ENCODE measurements at places on chromosomes 13 and 19.

DNA sequence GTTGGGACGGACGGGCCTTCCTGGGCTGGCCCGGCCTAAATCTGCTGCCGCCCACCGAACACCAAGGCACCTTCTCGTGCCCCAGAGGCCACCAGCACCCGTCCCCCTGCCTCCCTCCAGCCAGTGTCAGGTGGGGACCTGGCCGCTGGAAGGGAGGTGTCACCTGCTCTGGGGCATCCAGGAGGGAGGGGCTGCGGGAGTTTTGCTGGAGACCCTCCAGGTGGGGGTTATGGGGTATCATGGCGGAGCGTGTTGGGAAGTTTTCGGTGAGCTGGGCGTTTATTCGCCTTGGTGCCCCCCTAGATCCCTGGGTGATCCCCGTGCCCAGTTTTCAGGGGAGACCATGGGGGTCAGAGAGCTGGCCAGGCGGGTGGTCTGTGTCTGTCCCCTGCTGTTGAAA is 9.7 kb downstream of the CSNK1G2 start:
- DNase-seq: no peak

DNA sequence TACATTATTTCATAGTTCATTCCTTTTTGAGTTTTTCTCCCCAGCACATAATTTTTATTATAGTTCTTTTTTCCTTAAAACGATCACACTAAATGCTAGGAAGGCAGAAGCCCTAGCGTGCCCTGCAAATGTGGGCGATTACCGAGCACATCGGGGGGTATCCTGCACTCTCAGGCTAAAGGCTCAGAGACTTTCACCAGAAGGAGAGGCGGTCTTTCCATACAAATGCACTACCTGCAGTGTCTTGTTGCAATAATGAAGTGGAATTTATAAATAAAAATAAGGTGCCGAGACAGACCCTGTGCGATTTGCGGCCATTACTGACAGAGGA is 29.3 kb upstream of the SPACA7 start:
- no peak for DNase-seq

DNA sequence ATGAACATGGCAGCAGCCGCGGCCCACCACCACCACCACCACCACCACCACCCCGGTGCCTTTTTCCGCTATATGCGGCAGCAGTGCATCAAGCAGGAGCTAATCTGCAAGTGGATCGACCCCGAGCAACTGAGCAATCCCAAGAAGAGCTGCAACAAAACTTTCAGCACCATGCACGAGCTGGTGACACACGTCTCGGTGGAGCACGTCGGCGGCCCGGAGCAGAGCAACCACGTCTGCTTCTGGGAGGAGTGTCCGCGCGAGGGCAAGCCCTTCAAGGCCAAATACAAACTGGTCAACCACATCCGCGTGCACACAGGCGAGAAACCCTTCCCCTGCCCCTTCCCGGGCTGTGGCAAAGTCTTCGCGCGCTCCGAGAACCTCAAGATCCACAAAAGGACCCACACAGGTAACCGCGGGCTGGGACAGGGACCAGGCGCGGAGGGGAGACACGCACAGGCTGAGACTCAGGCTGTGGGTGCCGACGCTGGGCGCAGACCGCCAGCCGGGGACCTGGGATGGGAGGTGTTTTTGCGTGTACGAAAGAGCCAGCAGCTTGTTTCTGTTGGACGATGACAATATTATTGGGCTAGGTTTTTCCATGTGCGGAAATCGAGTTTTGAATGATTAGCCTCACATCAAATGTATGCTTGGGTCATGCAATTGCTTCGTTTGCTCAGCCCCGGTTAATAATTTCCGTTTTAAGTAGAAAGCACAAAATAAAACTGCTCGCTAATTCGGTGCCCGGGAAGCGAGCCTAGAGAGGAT is 1.3 kb downstream of the ZIC2 start:
- no peak for DNase-seq

GRCh38 chr19:1066251-1066747 is 668 bp upstream of the ARHGAP45 start:
- DNase-seq: no peak

GRCh38 chr19:15869873-15870272 is 28.0 kb downstream of the CYP4F2 start:
- DNase-seq: no peak

GRCh38 chr19:54164369-54165068 is 5.0 kb upstream of the LENG1 start:
- no peak for DNase-seq

DNA sequence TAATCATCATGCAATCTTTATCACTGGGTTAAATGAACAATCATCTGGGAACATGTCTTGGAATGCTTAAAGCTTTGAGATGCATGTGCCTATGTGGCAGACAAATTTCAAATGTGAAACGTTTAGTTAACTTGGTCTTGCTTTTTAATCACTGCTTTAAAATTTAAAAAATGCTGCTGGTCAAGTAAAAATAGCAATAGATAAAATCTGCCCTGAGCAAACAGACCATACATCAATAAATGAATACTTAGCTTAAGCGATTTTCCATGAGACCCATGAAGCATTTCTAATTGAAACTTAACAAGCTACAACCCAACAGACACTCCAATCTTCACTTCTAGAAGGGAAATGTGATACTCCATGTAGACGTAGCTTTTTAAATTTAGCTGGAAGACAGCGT is 1.9 kb upstream of the KL start:
- DNase-seq: no peak

DNA sequence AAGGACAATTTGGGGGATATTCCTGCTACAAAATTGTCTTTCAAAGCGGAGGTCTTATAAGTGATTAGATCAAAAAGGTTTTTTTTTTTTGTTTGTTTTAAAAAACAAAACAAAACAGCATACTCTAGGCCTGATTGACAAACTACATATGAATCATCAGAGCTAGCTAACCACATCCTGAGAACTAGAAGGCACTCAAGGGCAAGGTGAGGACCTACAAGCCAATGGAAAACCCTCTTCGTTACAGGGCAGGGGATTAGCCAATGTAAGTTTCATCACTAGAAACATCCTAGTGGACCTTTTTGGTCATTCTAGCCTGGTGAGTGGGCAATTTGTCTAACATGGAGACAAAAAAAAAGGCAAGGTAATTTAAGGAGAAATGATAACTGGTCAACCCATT is 428.6 kb downstream of the RFC3 start:
- no peak for DNase-seq

- no peak for DNase-seq
Observed at GRCh38 chr13:52053460-52053859, 29.0 kb downstream of the UTP14C start.

GRCh38 chr19:5839065-5840017 is at the start of gene FUT6:
FUT6 (minus strand) TSS chr19:5839702; CDS start chr19:5832567, 7,135 bp downstream.
- DNase-seq: no peak

DNA sequence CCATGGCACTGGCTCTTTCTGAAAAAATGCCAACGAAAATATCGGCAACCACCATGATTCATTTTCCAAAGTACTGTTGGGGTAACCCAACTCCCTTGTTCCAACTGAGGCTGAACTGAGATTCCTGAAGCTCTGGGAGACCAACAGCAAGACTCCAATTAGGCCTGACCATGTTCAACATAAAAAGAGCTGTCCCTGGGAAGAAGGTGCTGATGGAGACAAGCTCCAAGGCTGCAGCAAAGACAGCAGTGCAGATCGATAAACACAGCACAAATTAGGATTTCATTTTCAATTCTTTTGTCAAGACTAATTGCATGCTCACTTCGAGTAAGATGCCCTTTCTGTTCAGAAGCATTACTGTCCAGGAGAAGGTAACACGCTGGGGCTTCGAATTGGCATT is 968.0 kb downstream of the UQCRFS1 start:
- no peak for DNase-seq

- DNase-seq: no peak
Observed at GRCh38 chr13:112986946-112987681, 18.1 kb downstream of the MCF2L start.

DNA sequence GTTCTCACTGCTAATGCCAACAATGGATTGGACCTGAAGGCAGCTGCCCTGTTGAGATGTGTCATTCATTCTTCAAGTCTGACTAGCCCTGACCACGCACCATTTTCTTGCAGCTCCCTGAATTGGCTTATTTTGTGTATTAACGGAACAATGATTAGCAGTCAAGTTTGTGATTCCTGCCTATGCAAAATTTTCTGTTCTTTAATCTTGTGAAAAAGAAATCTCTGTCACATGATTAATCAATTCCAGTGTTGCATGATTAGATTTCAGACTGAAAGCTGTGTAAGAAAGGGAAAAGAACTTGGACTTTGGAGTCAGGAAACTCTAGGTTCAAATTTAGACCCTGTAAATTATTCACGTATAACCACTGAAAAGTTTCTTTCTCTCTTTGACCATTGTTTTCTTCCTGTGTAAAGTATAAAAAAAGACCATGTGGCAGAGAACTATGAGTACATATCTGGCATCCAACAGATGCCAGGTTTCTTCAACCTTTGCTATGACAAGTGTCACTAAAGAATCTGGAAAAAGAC is 64.5 kb upstream of the SLC10A2 start:
- no peak for DNase-seq

DNA sequence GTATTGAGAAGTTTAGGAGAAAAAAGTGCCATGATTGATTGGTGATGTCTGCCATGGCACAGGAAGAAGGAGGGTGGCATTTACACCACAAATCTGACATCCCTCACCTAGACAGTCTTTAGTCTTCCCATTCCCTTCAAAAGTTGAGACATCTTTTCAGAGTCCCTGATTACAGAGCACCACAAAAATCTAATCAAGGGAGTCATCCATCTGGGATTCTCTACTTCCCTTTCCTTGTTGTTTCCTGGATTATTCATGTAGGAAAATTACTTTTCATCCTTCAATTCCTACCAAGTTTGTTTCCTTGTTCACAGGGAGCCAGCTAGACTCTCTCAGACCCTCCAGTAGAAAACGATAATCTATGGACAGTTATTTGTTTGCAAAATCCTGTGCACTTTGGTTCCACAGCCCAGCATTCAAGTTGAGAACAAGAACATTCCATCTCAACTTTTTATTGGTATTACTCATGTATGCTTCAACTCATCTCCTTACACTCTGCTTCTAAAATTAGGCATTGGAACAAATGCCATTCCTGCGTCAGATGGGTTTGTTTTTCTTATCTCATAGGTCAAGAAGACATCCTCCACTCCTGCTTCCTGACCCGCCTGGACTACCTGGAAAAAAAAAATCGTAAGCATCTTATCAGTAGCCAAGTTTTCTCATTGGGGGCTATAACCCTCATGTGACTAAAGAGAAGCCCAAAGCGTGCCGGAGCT is 259.9 kb downstream of the FOXO1 start:
- DNase-seq: no peak

GRCh38 chr13:50073340-50073739 is 58.1 kb downstream of the KCNRG start:
- DNase-seq: no peak

GRCh38 chr13:40923867-40924266 is 95.2 kb downstream of the ELF1 start:
- no peak for DNase-seq

GRCh38 chr13:66532845-66533244 is 697.3 kb downstream of the PCDH9 start:
- no peak for DNase-seq

DNA sequence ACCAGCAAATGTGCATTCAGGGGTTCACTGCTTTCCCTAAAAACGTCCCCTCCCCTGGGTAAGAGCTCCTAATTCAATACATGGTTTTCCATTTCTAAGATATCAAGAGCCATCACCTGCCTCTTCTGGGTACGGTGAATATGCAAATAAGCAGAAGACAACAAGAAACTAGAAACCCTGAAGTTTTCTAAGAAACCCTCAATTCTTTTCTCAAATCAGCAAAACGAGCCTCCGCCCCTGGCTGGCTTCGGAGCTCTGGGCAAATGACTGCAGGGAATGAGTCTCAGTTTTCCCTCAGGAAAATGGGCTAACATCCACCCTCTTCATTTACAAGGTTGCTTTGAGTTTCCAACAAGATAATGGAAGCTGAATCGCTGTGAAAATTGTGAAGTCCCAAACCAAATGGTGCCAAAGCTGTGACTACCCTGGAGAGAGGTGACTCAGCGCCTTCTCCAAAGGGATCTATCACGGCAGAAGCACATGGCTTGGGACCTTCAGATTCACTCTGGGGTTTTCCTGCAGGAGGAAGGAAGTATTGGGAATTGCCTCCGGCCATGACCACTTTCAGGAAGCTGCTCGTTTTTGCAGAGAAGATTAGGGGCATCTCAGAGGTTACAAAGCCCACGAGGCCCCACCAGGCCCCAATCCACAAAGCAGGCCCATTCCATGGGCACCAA is 26.6 kb downstream of the KLF2 start:
- no peak for DNase-seq

DNA sequence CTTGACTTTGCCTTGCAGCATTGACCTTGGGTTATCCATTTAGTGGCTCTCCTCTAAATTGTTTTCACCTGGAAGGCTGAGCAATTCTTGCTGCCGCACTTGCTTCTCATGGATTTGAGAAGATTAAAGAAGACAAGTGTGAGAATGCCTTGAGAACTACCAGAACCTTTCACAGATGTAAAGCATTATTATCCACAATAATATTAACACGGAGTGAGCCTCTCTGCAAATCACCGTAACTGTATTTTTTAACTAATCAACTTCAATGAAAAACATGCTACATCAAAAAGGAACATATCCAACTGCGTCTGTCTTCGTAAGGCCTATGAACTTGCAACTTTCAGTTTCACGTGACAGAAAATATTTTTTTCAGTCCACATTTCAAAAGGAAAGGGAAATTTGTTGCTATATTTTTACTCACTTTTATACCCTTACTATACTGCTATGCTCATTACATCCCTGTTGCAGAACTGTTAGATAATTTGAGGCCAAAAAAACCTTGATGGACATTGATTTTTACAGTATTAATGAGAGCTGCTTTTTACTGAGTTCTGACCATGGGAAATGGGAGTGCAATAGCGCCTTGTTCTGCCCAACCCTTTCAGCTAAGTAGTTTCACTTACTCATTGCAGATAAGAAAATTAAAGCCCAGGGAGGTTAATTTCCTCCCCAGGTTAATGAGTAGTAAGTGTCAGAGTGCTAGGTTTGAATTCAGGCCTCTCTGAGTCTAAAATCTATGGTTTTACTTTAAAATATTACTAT is 93.8 kb upstream of the RAP2A start:
- no peak for DNase-seq

DNA sequence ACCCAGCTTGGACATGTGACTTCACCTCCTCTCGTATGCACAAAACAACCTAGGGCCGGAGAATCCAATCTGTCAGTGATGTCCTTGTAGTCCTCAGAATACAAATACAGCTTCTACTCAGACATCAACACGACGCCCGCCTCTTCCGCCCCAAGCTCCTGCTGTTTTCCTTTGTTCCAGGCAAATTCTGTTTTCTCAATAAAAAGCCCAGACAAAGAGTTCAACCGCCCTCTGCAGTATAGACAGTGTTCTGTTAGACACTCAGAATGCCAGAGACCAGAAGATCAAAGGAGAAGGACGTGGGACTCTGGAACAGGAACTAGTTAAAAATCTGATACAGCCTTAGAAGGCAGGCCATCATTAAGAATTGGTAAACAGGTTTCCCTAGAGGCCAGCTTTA is 42.0 kb upstream of the GGACT start:
- DNase-seq: no peak

GRCh38 chr13:112795277-112795676 is 105.4 kb downstream of the ATP11A start:
- no peak for DNase-seq

GRCh38 chr13:41313659-41314197 is 2.7 kb downstream of the NAA16 start:
- no peak for DNase-seq
